Activated gamma-delta T cell treated with Interleukin-2 at 50 U/mL for 16 hours (primary cell): ENCODE measurements at places on chromosomes 3 and 15.

GRCh38 chr3:167394003-167394402 is 13.9 kb upstream of the ZBBX start:
- DNase-seq = no peak

GRCh38 chr3:45756055-45756454 is 40.3 kb downstream of the SLC6A20 start:
- no peak for DNase-seq

DNA sequence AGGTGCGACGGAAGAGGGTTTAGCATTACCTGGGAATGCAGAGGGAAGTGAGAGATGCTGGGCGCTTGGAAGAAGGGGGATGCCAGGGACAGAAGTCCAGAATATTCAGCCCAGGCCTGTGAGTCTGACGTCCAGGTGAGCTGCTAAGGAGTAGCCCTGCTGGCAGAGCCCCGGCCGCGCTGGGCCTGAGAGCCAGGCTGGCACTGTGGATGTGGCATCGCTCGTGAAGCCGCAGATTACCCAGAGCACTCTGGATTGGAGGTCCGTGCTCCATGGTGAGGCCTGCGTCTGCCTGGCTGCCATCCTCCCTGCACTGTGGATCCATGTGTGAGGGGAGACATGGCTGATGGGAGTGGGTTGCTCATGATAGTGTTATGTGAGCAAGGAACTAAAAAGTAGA is 14.5 kb downstream of the MAN2A2 start:
- no peak for DNase-seq

DNA sequence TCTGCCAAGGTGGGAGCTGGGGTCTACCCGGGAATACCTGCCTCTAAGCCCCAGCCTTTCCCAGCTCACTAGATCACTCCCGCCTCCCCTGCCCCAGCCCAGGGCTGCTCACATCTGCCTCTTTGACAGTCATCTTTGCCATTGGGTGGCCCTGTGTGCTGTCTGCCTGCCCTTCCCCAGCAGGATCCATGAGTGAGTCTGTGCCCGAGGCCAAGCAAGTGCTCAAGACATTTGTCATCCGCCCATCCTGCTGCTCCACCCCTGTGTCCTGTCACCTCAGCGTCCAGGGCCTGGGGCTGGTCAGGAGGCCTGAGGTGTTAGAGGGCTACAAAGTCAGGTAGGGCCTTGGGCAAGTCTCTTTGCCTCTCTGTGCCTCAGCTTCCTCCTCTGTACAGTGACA is 89.4 kb downstream of the LSM3 start:
- no peak for DNase-seq

DNA sequence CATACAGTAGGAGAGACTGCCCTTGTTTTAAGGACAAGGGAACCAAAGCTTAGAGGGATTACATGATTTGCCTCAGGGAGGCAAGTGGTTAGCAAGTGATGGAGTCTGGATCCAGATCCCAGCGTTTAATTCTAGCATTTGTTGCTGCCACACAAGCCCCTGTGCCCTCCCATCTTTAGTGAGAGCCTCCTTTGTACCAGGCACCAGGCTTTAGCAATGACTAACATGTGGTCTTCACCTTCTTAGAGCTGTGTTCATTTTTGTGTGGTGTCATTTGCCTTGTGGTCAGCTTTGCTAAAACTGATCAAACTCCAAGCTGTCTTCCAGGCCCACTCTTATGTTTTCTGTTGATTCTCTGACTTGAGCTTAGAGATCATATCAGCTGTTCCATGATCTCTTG is 290.5 kb downstream of the RPLP1 start:
- DNase-seq = no peak

GRCh38 chr3:119230745-119231144 is 9.9 kb downstream of the B4GALT4 start:
- no peak for DNase-seq

- DNase-seq = no peak
Measured at GRCh38 chr3:115577000-115577399, 46.3 kb upstream of the GAP43 start.

DNA sequence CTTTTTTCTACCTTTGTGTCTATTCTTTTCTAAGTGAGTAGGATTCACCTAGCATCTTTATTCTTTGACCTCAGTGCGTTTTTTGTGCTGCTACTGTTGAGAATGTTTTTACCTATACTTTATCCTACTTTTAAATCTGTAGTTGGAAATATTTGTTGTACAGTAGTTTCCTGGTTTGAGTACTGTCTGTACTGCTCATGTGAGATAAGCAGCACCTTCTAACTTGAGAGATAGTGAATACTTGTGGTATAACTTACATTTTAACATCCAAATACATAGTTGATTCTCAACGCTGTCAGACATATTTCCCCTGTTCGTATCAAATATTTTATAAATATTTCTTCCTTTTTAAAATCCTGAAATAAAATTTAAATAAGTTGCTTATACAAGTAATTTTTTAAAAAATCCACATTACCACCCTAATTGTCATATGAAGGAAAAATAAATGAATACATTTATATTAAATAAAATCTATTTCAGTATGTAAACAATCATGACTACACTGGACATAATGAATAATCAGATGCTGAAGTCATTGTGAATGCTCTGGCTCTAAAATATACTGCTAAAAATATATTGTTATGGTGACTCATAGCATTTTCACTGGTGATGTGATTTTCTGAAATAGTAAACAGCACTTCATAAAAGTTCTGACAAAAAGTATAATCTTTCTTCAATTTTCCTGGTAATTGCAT is 17.4 kb downstream of the ATP11B start:
- DNase-seq = no peak

DNA sequence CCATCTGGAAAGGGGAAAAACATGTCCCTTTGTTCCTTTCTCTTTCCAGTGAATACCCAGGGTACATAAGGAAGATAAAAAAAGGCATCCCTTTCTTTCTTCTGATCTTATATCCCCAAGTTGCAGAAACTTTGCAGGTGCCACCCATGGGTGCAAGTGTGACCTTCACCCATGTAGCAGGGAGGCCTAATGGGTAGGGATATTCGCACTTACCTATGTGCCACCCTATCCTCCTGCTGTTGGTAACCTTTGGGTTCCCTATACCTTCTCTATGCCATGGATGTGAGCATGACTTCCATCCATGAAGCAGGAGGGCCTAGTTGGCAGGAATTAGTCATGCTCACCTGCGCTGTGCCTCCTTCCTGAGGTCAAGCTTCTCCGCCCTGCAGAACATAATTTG is 59.2 kb upstream of the C15orf39 start:
- no peak for DNase-seq

- DNase-seq = no peak
Measured at GRCh38 chr3:77933926-77934325, 894.0 kb downstream of the ROBO2 start.

- DNase-seq = no peak
Measured at GRCh38 chr15:89680282-89680873, 1.2 kb upstream of the PLIN1 start.

- no peak for DNase-seq
Measured at GRCh38 chr3:124907957-124908356, 20.8 kb upstream of the ITGB5 start.

GRCh38 chr3:100988080-100988479 is 5.1 kb downstream of the ABI3BP start:
- no peak for DNase-seq

GRCh38 chr3:150225986-150226385 is 182.1 kb upstream of the TSC22D2 start:
- no peak for DNase-seq

DNA sequence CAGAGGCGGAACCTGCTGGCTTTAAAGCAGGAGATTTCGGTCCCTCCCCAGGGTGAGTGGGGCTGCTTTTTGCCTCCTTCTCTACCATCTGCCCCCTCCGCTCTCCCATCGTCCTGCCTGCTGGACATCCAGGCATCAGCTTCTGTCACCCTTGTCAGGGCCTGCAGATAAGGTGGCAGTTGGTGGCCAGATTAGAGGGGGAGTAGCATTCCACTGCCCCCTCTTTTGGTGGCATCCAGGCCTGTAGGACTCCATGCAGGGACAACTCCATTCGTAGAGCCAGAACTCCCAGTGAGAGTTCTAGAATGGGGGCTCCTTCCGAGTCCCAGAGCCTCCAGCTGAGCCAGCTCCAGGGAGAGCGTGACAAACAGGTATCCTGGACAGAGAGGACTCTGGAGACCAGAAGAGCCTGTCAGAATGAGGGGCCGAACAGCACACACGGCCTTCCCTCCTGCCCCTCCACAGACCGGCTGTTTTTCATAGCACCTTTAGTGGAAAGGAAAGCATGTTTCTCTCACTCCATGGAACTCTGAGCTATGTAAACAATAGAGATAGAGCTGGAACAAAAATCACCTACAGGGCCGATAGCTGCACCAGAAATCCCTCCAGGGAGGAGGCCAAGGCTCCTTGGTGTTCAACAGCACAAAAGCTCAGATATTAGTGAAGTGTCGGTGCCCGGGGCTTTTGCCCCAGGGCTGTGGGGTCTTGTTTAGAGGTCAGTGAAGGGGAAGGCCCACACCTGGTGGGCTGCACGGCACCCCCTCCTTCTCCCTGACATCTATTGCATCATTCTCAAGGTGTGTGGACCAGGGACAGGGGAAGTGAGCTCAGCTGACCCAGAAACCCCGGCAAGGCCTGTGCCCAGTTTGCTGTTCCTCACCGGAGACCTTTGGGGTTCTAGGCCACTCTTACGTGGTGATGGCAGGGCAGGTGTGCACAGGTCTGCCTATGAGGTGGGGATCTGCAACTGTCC is 34.2 kb downstream of the MAGEF1 start:
- no peak for DNase-seq

DNA sequence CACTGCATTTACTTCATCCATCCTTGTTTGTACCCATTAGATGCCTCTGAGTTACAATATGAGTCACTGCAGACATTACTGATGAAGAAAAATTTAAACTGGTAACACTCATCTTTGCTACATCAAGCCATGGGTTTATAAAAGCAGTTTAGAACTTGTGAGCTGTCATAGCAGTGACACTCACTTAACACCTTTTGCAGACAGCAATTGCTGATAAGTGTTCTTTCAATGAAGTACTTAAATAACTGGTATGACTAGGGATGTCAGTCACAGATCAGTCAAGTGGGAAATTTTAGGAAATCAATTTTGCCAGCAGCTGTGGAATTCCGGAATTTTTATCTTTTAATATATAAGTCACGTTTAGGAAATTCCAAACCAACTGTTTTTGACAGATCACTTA is 643.0 kb downstream of the TBL1XR1 start:
- no peak for DNase-seq

GRCh38 chr3:195270079-195270816 is 711 bp downstream of the XXYLT1 start:
- no peak for DNase-seq

DNA sequence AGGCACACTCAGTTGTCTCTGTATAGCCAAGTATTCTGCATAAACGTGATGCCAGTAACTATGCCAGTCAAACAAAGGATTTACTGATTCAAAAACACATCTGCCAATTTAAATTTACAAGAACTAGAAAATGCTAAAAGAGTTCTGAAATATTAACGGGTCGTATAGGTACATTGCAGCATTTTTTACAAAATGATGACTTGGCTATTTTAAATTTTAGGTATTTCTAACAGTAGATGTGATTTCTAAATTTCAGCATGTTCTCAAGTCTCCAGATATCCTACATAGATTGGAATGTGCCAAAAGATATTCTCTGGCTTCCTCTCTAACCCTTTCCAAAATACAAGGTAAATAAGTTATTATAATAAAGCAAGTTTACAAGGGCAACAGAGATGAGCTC is 60.3 kb downstream of the MORC1 start:
- DNase-seq = no peak

GRCh38 chr15:22903427-22903826 is 65.0 kb downstream of the NIPA2 start:
- DNase-seq = no peak

DNA sequence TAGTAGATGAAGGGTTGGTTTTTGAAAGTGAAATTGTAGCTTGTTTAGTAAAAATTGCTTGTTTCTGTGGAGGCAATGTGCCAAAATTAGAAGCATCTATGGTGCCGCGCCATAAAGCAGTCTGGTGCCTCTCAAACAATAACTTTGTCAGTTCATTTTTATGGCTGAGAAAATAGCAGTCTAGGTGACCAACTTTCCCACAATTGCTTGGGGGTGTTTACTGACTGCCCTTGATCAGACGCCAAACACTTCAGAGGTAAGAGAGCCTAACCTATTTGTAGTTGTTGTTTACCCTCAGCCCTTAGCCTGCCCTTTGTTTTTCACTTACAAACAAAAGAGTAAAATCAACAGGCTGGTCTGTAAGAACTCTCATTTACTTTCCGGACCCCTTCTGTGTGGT is 174.5 kb downstream of the FNDC3B start:
- DNase-seq = no peak

DNA sequence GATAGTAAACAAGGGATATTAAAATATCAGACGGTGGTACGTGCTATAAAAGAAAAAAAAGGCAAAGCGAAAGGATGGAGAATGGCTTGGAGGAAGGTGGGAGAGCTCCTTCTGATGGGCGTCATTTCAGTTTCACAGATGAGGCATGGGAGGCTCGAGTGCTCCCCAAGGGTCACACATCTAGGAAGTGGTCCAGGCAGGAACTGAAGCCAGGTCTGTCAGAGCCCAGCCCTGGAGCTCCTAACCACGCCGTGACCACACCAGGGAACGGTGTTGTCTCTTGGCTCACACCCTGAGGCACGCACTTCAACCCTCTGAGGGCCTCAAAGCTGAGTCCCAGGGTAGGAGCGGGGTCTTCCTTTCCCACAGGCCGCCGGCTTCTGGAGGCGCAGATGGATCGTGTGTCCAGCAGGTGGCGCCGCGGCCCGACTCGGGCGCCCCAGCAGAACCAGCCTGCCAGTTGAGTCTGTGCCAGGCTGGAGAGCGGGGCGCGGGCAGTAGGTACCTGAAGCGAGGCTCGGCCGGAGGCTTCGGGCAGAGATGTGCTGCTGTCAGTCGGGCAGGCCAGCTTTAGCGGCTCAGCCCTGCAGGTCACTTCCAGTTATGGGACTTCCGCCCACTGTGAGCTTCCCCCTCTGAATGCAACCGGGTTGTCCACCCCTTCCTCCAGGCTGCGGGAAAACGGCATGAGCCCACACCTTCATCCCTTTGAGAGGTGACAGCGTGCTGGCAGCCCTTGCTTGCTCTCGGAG is 68.1 kb downstream of the SLC6A1 start:
- DNase-seq = peak; percentile 14

GRCh38 chr15:69082554-69082953 is 68.1 kb downstream of the NOX5 start:
- no peak for DNase-seq

- no peak for DNase-seq
Measured at GRCh38 chr15:69781411-69782125, 316.1 kb downstream of the TLE3 start.

- DNase-seq = no peak
Measured at GRCh38 chr3:111762537-111762936, 96.5 kb upstream of the PHLDB2 start.

GRCh38 chr3:197997936-197998335 is 37.9 kb downstream of the LMLN start:
- no peak for DNase-seq

- no peak for DNase-seq
Measured at GRCh38 chr3:194749631-194750490, 64.2 kb downstream of the FAM43A start.

- no peak for DNase-seq
Measured at GRCh38 chr15:31559786-31560185, 233.2 kb downstream of the KLF13 start.
